ENCODE measurements at places on chromosomes 1 and 21.

- no peak for DNase-seq
These were observed 83.4 kb downstream of the ADSS2 start for GRCh38 chr1:244368279-244368678.

DNA sequence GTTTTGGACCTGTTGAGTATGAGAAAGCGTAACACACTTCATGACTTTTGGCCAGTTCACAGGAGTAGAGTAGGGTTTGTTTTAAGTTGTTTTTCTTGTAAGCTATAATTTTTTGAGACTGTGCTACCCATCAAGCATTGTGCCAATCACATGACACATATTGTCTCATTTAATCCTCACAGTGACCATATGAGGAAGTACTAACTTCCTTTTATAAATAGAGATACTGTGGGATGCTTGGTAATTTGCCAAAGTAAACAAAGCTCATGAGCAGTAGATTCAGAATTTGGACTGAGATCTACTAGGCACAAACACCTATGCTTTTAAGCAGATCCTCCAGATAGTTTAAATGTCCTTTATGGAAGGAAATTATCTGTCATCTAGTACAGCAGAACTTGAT lies 178.3 kb downstream of the CACNA1E start:
- DNase-seq: no peak

DNA sequence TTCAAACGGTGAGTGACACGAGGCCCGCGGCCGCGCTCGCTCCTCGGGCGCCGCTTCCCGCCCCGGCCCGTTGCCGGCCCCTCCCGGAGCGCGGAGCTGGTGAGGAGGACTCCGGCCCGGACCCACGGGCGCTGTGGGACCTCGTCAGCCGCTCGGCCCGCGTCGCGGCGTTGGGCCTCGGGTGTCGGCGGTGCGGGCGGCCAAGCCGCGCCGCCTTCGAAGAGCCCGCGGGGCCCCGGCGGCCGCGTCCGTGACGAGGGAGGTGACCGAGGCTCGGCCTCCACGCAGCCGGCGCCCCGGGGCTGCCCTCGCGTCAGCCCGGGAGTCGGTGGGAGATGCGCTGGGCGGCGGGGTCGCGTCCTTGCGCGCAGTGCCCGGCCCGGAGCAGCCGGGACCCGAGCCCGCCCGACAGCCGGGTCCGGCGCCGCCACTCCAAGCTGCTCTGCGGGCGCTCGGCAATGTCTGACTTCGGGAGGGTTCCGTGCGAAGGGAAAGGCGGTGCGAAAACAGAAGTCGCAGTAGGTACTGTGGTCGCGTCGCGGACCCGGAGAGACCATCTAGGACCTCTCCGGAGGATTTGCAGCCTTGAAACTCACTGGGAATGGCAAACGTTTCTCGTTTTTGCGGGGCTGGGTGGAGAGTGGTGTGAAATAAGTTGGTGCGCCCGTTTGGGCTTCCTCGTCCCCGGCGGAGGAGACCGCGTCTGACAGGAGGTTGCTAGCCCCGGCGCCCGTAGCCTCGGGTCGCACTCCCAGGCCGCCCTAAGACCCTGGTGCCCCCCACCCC lies 829 bp downstream of the SPEN start:
- DNase-seq: peak; percentile 22

DNA sequence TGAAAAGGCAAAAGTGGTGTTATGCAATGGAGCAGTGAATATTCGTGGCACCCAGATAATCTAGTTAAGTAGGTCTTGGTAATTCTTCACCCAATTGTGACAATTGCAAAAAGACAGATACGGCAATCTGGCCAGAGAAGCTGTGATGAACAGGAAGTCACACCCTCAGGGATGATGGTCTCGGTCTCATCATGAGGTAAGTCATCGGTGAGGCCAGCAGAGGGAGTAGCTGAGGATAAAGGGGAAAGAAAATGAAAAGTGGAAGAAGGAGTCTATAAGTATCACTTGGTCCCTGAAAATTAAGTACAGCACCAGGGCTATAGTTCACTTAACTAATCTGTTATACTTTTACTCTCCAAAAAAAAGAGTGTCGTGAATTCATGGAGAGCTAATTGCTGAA lies 258.8 kb upstream of the NCAM2 start:
- DNase-seq: no peak

GRCh38 chr21:29378832-29379231 lies 80.1 kb downstream of the BACH1 start:
- DNase-seq: no peak

DNA sequence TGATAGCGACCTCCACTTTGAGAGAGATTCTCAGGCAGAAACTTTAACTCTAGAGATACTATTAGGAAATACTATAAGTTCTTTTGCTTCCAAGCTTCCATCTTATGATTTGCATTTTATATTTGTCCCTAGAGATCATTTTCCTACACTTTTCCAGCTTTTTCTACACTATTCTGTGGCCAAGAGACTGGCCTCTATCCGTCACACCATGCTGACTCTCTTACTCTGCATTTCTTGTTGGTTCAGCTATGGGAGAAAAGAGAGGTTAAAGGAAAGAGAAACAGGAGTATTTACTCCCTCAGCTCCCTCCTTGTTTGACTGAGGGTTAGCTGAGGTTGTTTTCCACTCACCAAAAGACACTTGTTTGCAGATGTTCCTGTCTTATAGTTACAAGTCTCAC lies 665.6 kb upstream of the CXADR start:
- DNase-seq: no peak

GRCh38 chr1:38152351-38153065 lies 105.9 kb upstream of the POU3F1 start:
- DNase-seq: no peak

DNA sequence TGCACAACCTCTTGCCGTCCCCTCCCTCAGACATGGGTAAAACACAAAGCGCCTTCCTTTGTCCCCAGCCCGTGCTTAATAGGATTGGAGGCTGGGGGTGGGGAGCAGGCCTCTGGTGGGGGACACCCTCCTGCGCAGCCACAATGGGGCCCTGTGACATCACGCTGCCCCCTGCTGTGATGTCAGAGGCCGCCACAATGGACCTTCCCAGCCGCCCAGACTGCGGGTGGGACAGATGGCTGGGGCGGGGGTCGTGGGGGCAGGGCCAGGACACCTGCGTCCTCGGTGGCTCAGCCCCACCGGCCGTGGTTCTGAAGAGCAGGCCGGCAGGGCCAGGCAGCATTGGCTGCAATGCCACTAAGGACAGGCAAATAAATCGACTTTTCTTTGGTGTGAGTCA lies 39.9 kb downstream of the EPHA2 start:
- DNase-seq: no peak

- no peak for DNase-seq
These were observed 416.0 kb downstream of the PCP4 start for GRCh38 chr21:40282912-40283886.

- no peak for DNase-seq
These were observed 84.2 kb downstream of the OBSCN start for GRCh38 chr1:228291906-228292608.

- peak; percentile 18 for DNase-seq
These were observed 1.6 kb upstream of the AJAP1 start for GRCh38 chr1:4652631-4653327.

DNA sequence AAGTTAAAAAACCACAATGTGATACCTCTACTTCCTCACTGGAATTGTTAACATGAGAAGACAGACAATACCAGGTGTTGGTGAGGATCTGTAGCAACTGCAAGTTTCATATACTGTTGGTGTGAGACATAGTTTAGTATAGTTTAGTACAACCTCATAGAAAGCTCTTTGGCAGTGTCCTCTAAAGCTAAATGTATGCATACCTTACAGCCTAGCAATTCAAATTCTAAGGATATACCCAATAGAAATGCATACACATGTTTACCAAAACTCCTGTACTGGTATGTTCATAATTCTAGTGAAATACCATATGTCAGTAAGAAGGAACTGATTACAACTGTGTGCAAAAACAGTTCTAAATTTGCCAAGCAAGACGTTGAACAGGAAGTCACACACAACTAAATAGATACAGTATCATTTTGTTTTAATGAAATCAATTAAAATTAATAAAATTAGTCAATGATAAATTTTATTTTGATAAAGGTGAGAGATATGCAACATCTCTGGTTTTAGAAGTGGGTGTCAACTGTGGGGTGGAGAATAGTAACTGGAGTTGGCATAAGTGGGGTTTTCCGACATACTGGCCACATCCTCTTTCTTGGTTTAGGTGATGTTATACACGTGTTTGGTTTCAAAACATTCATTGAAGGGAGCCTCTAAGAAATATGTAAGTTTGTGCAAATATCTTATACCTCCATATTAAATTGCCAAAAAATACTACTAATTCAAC lies 450.7 kb downstream of the PTPRC start:
- no peak for DNase-seq

DNA sequence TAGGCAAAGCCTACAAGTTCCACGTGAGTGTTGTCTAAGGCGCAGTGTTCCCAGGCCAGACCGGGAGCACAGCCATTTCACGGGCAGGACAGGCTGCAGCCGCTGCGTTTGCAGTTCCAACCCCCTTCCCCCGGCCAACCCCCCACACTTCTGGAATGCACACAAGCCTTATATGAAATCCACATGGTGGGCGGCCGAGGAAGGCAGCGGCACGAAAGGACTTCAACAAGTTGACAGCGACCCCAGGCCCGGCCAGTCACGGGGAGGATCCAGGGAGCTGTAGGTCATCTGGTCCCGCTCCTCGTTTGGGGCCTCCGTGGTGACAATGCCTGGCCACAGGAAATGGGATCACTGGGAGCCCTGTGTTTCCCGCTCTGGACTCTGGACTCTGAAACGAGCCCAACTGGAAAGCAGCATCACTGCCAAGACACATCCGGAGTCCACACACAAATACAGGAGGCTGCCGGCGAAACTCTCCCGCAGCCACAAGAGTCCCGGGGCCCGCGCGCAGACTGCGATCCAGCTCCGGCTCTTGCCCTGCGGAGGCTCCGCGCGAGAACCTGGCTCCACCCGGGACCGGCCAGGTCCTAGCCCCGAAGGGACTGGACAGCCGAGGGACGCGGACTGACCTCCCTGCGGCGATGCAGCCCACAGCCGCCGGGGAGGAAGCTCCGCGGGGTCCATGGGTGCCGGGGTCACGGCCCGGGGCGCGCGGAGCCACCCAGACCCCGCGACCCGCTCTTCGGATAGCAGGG lies 794 bp downstream of the NID1 start:
- no peak for DNase-seq

DNA sequence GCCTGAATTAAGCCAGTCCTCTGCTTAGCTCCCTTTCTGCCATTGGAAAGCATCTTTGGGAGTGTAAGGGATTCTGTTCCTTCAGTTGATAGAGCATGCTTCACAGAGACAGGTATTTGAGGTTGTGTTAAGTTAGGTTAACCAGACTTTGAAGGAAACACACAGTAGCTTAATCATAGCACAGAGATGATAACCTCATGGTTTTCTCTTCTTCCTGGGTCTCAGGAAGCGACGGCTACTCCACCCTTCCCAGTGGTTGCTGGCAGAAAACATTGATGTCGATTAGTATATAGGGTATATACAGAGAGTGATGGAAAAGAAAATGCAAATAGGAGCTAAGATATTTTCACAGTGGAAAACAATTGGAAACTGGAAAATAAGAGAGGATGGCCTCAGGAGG lies 42.0 kb downstream of the S1PR1 start:
- DNase-seq: no peak

GRCh38 chr21:17461014-17461413 lies 51.8 kb upstream of the CXADR start:
- no peak for DNase-seq

DNA sequence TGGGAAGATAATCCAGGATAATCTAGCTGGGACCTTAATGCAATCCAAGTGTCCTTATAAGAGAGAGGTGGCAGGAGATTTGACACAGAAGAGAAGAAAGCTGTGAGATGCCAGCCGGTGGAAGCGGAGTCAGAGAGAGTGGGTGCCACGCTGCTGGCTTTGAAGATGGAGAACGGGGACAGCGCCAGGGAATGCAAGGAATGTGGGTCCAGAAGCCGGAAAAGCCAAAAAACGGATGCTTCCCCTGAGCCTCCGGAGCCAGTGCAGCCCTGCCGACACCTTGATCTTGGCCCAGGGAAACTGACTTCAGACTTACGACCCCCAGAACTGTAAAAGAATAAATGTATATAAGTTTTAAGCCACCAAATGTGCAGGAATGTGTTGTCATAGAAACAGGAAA lies 152.6 kb downstream of the ZNF281 start:
- no peak for DNase-seq

DNA sequence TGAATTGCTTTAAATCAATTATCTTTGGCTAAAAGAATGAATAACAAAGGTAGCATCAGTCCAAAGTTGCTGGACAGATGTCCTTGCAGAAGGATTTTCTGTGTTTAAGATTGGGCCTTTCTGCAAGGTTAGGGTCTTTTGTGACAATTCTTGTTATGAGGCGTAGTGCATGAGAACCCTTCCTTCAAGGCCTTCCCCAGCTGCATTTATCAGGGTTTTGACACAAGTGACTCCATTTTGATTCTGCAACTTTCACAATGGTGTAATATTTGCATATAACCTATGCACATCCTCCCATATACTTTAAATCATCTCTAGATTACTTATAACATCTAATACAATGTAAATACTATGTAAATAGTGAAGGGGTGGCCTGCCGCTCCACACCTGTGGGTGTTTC lies 1.1 kb upstream of the SETD4 start:
- no peak for DNase-seq

Data from effector CD8-positive, alpha-beta T cell (primary cell).